NCI-H1105 treated with DMSO at 0.1 percent for 48 hours (cell line): ENCODE measurements at places on chromosomes 2 and 18.
A peak's percentile ranks its signal among the peaks of the same experiment; 100 is the strongest.

GRCh38 chr18:76458522-76459311, 36.3 kb downstream of the ZNF516 start:
- no peak for DNase-seq

GRCh38 chr2:173775440-173775839, 189.7 kb downstream of the SP3 start:
- no peak for DNase-seq

- no peak for DNase-seq
These were observed 28.8 kb downstream of the CTDP1 start for GRCh38 chr18:79708412-79708811.

DNA sequence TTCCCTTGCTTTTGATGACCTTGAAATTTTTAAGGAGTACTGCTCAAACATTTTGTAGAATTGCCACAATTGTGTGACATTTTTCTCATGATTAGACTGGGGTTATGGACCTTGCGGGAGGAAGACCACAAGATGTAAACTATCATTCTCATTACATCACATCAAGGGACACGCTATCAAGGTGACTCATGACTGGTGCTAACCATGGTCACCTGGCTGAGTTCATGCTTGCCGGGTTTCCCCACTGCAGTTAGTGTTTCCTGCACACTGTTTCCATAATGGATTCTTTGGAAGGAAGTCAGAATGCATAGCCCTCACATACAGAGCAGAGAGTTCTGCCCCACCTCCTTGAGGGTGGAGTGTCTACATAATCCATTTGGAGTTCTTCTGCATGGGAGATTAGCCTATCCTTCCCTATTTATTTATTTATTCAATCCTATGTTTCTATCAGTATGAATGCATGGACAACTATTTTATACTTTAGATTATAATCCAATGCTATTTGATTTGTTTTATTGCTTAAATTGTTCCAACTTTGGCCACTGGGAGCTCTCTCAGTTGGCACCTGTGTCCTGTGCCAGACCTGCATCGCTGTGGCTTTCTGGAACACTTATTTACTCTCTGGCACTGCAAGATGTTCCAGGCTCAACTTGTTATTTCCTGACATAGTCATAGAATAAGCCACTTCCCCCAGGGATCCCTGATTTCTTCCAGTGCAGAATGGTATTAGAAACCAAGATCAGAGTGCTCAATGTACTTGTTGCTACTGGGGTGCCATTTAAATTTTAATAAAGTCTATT, 6.0 kb downstream of the MC2R start:
- no peak for DNase-seq

- DNase-seq = no peak
These were observed 1084.6 kb upstream of the TMEFF2 start for GRCh38 chr2:193279361-193279760.

DNA sequence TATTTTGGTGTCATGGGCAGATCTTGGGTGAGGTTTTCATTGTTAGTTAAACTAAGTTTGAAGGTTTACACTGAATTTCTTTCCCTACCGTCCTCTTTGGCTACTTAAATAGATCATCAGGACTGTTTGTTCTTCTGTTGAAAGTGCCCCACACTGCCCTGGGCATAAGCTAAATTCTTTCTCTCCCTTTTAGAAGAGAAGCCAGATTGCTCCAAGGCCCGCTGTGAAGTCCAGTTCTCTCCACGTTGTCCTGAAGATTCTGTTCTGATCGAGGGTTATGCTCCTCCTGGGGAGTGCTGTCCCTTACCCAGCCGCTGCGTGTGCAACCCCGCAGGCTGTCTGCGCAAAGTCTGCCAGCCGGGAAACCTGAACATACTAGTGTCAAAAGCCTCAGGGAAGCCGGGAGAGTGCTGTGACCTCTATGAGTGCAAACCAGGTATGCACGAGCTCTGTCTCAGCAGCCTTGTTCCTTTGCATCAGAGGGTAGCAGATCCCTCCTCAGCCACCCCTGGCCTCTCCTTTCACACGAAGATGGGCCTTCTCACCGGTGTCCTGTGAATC, 85.6 kb downstream of the CRIM1 start:
- no peak for DNase-seq

DNA sequence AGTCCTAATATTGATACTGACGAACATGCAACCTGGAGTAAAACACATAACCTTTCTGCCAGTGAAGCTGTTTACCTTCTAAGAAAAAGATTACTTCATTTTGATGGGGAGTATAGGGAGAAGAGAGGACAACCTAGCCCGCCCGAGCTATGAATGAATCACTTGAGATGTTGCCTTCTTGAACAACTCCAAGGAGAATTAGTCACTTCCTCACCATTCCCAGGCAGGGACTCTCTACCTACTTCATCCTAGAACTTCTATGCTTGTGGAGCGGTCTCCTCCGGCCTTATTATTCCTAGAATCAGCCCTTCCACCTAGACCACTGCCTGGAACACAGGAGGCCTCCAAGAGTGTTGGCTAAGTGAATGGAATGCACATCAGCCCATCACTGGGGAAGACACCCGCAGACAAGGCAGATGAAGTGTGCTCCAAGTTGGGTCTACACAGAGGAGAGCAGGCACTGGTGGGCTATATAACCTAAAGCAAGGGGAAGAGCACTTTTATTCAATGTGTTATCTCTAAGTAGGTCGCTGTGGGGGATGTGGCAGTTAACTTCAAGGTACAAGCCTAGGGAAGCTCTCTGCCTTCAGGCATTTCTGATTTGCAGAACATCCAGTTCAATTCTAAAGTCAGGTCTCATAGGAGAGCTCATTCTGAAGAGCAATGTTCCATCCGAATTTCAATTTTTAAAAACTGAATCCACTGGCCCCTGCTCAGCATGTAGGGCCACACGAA, 57.4 kb downstream of the STK39 start:
- no peak for DNase-seq

GRCh38 chr2:218883491-218884490, 3.1 kb downstream of the WNT10A start:
- peak; percentile 53 for DNase-seq
